ENCODE measurements at places on chromosomes 12 and 14. TPM values are rescaled to one million over a fixed set of nuclear protein-coding genes. Genes with fewer than 3 reads are reported as not detected.

DNA sequence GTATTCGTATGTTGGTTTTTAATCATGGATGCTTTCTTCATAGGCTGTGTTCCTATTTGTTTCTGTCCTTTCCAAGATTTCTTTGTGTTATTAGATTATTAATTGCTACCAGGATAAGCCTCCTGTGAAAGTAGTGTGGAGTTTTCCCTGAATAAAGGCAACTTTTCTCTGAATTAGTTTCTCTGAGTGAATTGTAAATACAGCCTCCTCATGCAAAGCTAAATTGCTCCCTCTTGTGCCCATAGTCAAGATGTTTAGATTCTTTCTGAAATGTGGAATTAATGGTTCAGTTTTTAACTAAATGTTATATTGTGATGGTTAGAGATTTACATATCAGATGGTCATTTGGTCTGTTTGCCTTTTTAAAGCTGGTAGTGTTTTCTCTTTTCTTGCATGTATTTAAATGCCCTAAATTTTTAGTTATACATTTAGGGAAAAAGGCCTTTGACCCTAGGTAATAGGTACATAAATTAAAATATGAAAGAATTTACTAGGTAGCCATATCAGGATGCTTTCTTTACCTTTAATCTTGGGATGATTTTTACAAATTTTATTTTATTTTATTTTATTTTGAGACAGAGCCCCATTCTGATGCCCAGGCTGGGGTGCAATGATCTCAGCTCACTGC lies 8.9 kb downstream of the APAF1 start:
- no peak for DNase-seq

The FIGNL2 gene
- not detected for total RNA-seq

- no peak for DNase-seq
Measured at GRCh38 chr12:13956060-13956590, 25.3 kb downstream of the GRIN2B start.

DNA sequence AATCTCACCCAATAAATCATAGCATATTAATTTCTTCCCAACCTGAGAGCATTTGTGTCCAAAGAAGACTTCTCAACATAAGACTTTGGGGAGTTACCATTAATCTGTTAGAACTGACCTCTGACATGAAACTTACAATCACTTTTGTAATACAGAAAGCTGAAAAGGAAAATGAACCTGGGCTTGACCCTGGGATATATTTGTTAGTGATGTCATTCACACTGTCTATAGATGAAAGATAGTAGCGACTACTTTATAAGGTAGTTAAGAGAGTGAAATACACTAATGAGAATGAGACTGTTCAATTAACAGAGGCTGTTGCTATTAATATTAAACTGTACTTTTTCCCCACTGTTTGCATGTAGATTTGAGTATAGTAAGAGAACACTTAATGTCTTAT lies 1334.8 kb upstream of the TMEM132C start:
- no peak for DNase-seq

All from foreskin keratinocyte (primary cell).